Sciatic nerve (tissue), 2 donors: ENCODE measurements at places on chromosomes 12 and 14. TPM values are rescaled to one million over a fixed set of nuclear protein-coding genes. Genes with fewer than 3 reads are reported as not detected.

GRCh38 chr12:27521066-27521465 lies 2.9 kb upstream of the PPFIBP1 start:
- DNase-seq = no peak

The IKBIP gene
- total RNA-seq = 16.4 TPM

GRCh38 chr12:49131894-49132461 lies 783 bp upstream of the TUBA1B start:
- DNase-seq = no peak

DNA sequence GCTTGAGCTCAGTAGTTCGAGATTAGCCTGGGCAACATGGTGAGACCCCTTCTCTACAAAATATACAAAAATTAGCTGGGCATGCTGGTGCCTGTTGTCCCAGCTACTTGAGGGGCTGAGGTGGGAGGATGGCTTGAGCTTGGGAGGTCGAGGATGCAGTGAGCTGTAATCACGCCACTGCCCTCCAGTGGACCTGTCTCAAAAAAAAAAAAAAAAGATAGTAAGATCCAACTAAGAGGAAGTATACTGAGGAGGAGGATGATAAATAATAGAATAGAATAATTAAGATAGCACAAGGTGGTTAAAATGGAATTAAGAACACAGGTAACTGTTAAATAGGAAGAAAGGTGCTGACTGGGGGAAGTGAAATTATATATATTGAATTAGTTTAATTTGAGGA lies 37.0 kb upstream of the BAZ1A start:
- DNase-seq = no peak

DNA sequence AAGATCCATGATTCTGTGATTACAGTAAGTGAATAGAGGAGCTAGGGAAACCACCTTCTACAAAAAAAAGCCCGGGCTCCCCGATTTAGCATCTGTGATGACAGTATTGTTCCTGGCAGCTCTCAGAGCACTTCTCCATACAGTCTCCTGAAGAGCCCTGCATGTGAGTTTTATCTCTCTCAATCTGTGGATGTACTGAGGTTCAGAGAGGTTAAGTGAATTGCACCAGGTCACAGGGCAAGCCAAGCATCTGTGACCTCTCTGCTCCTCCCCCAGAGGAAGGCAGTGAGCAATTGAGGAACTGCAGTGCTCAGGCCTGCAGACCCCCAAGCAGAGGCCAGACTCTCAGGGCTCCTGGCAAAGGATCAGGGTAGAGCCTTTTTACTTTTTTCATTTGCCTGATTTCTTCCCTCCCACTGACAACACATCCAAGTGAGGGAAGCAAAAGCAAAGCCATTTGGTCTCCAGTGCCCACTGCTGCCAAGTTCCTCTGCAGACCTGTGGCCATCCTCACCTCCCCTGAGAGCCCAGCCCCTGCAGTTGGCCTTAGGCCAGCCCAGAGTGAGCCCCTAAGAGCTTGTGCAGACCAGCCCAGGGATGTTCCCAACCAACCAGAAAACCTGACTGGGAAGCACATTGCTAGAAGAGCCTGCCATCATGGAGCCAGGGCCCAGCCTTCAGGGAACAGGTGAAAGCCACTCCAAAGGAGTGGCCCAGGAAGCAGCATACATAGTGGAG lies 47.6 kb upstream of the PNMA1 start:
- no peak for DNase-seq

DNA sequence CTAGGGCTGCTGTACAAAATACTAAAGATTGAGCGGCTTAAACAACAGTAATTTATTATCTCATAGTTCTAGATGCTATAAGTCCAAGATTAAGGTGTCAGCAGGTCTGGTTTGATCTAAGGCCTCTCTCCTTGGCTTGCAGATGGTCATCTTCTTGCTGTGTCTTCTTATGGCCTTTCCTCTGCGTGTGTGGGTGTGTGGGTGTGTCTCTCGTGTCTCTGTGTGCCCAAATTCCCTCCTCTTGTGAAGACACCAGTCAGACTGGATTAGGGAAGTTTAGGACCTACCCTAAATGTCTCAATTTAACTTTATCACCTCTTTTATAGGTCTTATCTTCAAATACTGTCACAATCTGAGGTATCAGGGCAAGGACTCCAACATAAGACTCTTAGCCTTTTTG lies 28.3 kb downstream of the DDHD1 start:
- DNase-seq = no peak

- no peak for DNase-seq
Observed at GRCh38 chr14:65208548-65208947, 106.2 kb upstream of the MAX start.

DNA sequence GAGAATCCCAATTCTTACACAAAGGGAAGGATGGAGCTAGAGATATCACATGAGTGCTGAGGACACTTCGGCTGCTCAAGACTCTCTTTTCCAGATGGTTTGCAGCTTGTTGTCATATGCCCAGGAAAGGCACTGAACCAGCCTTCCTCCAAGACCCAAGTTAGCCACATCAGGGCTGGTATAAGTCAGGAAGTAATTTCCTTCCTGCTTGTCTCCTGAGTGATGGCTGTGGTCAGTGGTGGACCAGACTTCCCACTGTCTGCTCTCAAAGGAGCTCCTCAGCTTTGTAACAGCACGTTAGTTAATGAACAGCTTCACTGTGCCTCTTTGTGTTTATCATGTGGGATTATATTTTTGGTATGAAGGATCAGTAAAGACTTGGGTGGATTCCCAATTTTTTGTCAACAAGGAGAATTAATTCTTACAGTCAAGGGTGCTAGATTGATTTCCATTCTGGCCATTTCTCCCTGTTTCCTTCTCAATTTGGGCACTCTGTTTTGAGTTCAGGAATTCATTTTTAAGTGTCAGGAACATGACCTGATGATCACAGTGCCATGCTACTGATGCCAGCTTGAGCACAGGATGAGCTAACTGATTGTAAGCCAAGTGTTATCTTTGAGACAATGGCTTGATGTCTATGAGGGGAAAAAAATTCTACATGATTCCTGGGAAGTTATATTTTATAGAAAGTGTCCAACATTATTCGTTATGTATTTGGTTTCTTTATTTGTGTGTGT lies 145.8 kb downstream of the GCH1 start:
- DNase-seq = no peak

The GLT1D1 gene
- 2.0 TPM for total RNA-seq

GRCh38 chr12:116996621-116997020 lies 85.9 kb downstream of the FBXW8 start:
- DNase-seq = no peak

DNA sequence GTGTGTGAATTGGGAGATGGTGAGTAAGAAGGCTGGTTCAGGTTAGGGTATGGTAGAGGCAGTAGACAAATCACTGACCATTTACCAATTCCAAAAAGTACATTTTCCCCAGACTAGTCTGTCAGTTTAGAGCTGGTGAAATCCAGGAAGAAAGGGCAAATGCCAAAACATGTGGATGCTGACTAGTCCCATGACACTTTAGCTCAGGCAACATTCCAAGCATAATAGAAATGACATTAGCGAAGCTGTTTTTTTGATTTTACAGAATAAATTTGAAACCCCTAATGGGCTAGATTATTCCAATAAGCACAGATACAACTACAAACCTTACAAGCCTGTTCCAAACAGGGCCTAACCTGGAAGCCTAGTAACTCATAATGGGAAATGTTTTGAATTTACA lies 884.2 kb downstream of the FLRT2 start:
- no peak for DNase-seq

DNA sequence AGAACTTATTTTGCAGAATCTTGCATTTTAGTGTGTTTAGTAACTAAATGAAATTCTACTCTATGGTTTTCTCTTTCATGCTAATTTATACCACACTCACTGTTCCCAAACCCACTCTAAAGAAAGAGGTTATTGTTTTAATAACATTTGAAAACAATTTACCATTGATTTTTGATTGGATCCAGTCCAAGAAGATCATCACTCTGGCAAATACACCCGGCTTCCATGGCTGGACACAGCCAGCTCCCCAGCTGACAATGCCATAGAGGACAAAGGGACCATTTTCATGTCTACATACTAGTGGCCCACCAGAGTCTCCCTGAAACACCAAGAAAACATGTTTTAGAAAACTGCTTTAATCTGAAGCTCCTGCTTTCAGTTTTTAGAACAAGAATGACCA lies 42.4 kb downstream of the OVCH1 start:
- no peak for DNase-seq

GRCh38 chr12:27577688-27578087 lies 53.7 kb downstream of the PPFIBP1 start:
- no peak for DNase-seq

The KRT5 gene
- 2.6 TPM for total RNA-seq

DNA sequence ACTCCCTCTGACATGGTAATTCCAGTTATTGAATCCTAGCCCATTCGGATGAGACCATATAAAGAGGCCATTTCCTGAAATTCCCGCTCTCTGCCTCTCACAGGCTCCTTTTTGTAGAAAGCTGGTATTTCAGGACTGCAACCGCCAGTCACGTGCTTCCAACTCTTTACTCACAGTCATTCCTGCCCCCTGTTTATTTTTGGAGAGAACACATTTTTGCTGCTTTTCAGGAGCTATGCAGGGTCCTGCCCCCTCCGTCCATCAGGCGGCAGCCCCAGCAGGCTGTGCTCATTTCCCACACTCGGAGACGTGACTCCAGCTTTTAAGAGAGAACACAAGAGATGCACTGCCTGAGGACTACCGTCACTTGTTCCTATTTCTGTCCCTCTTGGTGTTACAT lies 26.8 kb downstream of the IFT43 start:
- no peak for DNase-seq

DNA sequence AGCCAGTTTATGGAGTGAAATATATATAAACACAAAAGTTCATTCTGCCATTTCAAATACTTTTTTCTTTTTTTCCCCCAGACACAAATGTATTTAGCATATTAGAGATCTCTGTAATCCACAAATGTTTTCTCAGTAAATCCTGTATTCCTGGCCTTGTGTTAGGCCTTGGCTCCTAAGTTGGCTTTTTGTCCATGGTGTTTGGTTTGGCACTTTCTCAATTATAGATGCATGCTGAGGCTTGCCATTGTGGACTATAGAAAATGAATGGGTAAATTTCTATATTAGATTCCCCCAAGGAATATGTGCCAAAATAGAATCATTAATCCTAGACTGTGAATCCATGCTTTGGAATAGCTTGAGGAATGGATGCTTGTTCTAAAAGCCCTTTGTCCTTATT lies 17.0 kb downstream of the RIC8B start:
- DNase-seq = no peak

- DNase-seq = no peak
Observed at GRCh38 chr12:6330192-6330591, 11.7 kb downstream of the TNFRSF1A start.

GRCh38 chr12:4273273-4273651 lies 300 bp upstream of the CCND2 start:
- no peak for DNase-seq

The OVCH1 gene
- total RNA-seq = 4.9 TPM

- DNase-seq = no peak
Observed at GRCh38 chr12:40262657-40263056, 37.9 kb downstream of the LRRK2 start.

- no peak for DNase-seq
Observed at GRCh38 chr12:71683633-71684032, 2.2 kb upstream of the TMEM19 start.

GRCh38 chr12:3379079-3379478 lies 111.9 kb upstream of the PRMT8 start:
- no peak for DNase-seq

- no peak for DNase-seq
Observed at GRCh38 chr14:22854963-22855724, 16.4 kb upstream of the LRP10 start.

- DNase-seq = no peak
Observed at GRCh38 chr14:94517248-94517640, 8.0 kb upstream of the SERPINA12 start.

The KIAA0586 gene
- total RNA-seq = 19.3 TPM

DNA sequence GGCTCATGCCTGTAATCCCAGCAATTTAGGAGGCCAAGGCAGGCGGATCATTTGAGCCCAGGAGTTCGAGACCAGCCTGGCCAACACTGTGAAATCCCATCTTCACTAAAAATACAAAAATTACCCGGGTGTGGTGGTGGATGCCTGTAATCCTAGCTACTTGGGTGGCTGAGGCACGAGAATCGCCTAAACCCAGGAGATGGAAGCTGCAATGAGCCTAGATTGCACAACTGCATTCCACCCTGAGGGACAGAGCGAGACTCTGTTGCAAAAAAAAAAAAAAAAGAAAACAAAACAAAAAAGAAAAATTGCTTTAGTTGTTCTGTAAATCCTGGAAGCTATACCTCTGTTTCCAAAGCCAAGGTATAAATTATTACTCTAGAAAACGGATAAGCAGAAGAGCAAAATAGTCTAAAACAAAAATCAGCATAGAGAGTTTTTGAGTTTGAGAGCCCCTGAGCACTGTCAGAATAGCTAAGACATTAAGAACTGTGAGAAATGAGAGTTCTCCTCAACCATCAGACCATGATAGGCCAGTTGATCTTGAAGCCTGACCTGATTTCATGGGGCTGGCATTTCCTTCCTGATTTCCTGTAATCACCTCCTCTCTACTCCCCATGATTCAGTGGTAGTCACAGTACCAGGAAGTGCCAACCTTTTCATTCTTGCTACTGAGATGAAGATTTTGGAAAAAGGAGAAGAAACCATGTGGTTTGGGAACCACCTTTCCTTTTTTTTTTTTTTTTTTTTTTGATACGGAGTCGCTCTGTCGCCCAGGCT lies 31.7 kb downstream of the ATP2A2 start:
- DNase-seq = no peak

DNA sequence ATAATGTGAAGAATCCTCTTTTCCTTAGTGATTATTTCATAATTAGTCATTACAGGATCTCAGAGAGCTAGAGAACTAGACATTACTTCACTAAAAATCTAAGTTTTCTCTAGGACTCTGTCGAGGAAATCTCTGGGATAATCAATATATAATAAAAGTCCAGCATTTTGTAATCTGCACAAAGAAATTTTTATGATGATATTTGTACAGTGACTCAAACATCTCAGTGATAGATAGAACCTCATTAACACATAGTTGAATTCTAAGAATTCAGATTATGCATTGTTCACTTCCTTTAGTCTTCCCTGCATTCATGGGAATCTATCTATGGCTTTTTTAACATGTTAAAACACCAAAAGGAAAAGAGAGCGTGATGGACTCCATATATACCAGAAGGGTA lies 11.0 kb downstream of the ITPR2 start:
- no peak for DNase-seq

DNA sequence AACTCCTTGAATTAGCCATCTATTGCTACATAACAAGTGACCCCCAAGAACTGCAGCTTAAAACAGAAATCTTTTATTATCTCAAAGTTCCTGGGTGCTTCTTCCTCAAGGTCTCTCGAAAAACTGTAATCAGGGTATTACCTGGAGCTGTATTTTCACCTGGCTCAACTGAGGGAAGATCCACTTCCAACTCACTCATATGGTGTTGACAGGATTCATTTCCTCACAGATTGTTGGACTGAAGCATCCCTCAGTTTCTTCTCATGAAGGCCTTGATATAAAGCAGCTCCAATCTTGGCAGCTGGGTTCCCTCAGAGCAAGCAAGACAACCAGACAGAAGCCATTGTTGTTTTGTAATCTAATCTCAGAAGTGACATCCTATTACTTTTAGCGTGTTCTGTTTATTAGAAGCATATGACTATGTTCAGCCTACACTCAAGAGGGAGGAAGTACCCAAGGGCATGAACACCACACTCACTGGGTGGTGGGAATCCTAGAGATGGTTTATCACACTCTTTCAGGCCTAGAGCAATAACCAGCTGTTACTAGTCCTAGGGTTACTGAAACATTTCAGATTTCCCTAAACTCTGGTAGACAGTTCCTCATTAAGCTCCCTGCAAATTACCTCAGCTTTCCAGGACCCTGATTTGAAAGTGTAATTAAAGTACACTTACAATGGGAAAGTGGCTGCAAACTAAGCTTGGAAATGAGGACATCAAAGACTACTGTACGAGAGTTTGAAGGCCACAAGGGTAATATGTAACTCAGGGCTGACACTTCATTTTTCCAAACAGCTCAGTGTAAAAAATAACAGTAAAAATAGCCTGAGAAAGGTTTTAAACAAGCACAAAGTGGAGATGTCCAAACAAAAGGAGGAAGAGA lies 222.2 kb downstream of the SEC23A start:
- no peak for DNase-seq
